WERI-Rb-1 (cell line): ENCODE measurements at places on chromosomes 12 and 14.

GRCh38 chr14:93655078-93655750 lies 133.1 kb downstream of the PRIMA1 start:
- DNase-seq = peak; percentile 30

DNA sequence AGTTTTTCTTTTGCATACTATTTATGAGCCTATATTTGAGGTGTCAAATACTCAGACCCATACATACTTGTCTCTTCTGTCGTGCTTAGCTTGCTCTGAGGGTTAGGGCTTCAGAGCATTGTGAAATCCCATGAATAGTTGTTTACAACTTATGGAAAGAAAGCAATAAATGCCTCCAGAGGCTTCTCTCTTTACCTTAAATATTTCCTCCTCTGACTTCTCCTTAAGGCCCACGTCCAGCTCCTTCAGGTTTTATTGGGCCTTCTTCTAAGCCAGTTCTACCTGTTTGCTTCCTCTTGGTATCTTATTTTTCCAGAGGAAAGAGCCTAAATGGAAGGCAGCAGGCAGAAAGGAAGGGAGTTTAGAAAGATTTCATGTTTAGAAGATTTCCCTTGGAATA lies 218.6 kb downstream of the SPTSSA start:
- DNase-seq = no peak

DNA sequence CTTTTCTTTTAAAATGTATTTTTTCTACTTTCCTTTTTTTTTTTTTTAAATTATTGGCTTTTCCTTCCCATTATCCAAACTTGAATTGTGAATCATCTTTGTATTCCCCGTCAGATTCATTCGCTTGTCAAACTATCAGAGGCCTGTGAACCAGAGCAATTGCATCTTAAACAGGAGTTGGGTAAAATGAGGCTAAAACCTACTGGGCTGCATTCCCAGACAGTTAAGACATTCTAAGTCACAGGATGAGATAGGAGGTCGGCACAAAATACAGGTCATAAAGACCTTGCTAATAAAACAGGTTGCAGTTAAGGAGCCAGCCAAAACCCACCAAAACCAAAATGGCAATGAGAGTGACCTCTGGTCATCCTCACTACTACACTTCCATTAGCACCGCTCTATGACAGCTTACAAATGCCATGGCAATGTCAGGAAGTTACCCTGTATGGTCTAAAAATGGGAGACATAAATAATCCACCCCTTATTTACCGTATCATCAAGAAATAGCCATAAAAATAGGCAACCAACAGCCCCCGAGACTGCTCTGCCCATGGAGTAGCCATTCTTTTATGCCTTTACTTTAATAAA lies 19.9 kb downstream of the FUT8 start:
- DNase-seq = no peak

DNA sequence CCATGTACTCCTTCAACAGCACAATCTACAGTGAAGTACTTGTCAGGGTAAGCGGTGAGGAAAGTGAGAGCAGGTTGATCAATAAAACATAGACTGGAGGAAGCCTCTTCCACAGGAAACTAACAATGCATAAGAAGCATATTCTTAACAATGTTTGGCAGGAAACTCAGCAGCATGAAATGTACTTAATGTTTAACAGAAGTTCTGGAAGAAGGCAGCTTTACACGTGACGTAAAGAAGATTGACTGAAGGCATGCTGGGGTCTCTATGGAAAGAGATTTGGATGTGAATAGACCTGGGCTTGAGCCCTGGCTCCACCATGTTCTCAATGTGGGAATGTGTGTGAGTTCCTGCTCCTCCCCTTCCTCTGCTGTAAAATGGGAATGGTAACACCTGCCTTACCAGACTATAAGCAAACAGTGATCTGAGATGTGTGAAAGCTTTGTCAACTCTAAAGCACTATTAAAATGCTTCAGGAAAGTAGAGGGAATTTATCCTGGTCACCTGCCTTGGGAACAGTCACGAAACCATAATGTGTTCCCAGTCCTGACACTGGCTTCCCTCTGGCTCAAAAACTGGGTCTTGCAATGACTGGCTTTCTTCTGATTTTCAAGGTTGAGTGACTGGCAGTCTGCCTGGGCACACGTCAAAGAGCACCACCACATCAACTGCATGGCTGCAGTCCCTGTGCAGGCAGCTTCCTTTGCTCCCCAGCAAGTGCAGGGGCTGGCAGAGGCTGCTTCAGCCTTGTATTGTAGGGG lies 384.6 kb downstream of the APAF1 start:
- DNase-seq = no peak

- no peak for DNase-seq
Measured at GRCh38 chr14:35201066-35201465, 78.7 kb downstream of the PRORP start.
